ENCODE measurements at places on chromosomes 16 and 17.

- no peak for DNase-seq
Measured at GRCh38 chr16:80463326-80463725, 77.5 kb upstream of the DYNLRB2 start.

- DNase-seq = no peak
Measured at GRCh38 chr17:49984283-49984682, 10.7 kb downstream of the DLX3 start.

GRCh38 chr17:74163271-74163821 lies 40.1 kb upstream of the RPL38 start:
- DNase-seq = no peak

GRCh38 chr17:50149091-50149416 lies 1.4 kb downstream of the PPP1R9B start:
- no peak for DNase-seq

DNA sequence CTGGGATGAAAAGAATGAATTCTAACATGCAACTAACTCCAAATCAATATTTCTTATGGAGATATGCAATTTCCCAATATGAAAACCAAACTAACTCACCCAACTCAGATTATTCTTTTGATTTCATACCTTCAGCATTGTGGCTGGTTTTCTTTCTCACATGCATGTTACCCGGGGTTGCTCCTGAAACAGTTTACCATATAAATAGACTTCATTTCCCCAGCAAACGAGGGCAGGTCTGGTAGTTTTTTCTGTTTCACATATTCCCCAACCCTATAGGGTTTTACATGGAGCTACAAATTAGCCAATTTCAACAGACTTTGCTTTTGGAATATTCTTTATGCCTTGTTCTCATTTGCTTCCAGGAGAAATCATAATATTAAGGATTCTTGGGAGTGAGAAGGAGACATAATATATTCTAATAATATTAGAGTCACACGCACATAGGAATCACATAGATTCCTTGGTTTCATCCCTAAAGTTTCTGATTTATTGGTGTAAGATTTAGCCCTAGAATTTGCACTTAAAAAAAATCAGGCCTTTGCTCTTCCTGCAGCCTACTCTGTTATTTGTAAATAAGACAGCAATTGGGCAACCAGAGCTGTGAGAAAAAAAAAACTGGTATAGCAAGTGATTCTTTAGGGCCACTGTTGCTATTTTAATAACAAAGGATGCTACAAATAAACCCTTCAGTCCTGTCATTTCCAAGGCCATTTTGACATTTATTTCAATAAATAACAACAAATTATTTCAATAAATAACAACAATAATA lies 60.3 kb upstream of the FAM20A start:
- no peak for DNase-seq

GRCh38 chr16:4548124-4548523 lies 8.0 kb upstream of the C16orf96 start:
- DNase-seq = no peak

- DNase-seq = no peak
Measured at GRCh38 chr17:21530311-21530710, 154.2 kb downstream of the KCNJ12 start.
